ENCODE measurements at places on chromosomes 5 and 9.

- no peak for DNase-seq
Measured at GRCh38 chr5:179295778-179296149, 49.5 kb downstream of the ADAMTS2 start.

DNA sequence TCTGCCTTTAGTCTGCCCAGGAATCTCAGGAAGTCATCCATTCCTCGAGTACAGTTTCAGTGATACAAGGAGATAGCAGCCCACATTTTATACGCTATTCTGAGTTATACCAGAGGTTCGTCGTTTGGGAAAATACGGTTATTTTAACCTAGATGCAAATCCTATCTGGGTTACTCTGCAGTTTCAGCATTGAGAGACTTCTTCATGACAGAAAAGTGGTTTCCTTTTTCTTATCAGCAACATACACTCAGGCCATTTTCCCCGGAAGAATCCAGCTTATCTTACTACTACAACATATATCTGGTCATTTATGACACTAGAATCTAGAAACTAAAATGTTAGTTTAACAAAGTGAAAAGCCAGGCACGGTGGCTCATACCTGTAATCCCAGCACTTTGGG, 83.4 kb upstream of the IQGAP2 start:
- DNase-seq = no peak

DNA sequence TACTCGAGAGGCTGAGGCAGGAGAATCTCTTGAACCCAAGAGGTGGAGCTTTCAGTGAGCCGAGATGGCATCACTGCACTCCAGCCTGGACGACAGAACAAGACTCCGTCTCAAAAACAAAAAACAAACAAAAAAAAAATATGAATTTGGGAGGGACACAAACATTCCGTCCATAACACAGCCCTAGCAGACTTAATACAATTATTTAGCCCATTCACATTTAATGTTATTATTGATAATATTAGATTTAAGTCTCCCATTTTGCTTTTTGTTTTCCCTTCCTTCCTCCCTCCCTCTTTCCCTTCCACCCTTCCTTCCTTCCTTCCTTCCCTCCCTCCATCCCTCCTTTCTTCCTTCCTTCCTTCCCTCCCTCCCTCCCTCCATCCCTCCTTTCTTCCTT, 4.6 kb upstream of the CCNI2 start:
- DNase-seq = no peak

GRCh38 chr9:91141407-91141965, 220.2 kb downstream of the AUH start:
- DNase-seq = no peak

GRCh38 chr5:9419794-9420193, 126.1 kb downstream of the SEMA5A start:
- no peak for DNase-seq

GRCh38 chr5:142979636-142980035, 209.5 kb downstream of the ARHGAP26 start:
- DNase-seq = no peak

DNA sequence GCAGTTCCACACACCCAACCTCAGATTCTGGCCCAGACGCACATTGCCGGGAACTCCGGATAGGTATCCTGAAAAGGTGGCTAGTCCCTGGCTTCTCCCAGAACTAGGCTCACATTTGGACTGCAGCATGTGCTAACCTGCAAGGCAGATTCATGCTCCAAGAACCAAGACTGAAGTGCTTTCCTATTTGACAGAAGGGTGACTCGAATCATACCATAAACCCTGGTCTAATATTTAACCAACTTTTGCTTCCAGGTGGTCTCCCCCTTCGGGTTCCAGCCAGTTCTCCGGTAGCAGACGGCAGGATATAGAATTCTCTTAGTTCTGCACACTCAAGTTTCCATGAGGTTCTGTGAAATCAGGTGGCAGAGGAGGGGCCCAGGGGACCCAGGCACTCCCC, 7.6 kb downstream of the PTGES start:
- no peak for DNase-seq

GRCh38 chr9:133960568-133961129, 31.5 kb downstream of the VAV2 start:
- no peak for DNase-seq

DNA sequence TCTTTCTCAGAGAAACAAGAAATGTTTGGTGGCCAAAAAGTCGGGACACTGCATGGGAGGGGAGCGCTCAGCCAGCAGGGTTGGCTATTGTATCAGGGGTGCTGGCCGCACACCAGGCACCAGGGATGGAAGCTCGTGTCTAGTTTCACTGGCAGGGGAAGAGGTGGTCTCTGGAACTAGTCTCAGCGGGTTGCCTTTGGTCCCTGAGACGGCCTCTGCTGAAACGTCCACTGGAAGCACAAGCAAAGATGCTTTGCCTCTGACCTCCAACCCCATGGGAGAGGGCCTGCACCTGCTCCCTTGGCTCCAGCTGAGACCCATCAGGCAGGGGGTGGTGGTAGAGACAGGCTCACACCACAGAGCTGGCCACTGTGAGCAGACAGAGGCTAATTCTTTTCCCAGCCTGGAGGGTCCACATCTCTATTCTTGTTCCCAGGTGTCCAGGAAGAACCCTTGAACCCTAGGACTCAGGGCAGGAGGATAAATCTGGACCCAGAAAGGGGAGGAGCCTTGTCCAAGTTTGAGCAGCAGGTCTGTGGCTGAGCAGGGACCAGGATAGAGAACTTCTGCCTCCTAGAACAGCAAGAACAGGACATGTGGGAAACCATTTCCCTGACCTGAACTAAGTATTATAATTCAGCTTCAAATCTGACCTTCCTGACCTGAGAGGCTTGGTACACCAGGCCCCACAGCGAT, 102.6 kb downstream of the RGS3 start:
- no peak for DNase-seq

DNA sequence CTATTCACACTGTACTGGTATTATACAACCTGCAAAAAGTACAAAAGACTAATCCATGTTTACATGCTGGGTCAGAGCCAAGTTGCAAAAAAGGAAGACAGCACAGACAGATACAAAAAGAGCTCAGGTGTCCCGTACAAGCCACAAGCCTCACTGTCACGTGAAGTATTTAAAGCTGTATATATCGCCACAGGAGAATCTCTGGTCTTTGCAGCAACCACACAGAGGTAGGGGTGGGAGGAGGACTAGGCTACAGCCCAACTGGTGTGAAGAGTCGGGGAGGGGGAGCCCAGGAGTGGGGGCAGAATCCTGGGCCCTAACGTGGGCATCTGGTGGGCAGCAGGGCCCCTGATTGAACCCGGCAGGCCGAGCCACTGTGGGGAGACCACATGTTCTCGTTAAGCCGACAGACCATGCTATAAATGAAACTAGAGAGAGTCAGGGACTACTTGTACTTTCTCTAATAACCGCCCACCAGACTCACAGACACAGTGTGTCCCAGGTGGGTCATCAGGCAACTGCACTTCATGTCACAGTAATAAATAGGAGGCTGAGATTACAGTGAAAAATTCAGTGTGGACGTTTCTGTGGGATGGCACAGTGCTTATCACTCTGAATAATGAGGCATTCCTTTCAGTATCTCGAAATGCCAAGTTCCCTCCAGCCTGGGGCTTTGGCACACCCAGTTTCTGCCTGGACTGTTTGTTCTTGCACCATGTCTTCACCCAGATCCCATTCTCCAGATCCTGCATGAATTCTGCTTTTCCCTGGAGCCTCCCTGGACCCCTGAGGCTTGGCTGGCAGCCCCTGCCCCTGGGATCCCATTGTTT, 79.3 kb upstream of the SH3PXD2B start:
- DNase-seq = no peak

- no peak for DNase-seq
Measured at GRCh38 chr5:95102687-95103086, 182.2 kb downstream of the MCTP1 start.

DNA sequence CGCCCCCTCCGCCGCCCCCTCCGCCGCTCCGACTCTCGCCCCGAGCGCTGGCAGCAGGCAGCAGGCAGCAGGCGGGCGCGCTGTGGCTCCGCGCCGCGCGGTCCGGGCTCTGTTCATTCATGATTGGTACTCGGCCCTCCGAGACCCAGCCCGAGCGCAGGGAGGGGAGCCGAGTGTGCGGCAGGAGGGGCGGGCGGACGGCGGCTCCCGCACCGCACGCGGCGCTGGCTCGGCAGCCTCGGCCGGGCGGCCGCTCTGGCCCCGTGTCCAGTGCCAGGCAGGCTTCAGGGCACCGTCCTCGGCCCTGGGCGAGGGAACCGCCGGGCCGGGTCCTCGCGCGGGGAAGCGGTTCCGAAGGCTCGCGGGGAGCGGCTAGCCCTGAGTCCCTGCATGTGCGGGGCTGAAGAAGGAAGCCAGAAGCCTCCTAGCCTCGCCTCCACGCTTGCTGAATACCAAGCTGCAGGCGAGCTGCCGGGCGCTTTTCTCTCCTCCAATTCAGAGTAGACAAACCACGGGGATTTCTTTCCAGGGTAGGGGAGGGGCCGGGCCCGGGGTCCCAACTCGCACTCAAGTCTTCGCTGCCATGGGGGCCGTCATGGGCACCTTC, at the start of gene KCNIP1:
TSS of gene KCNIP1 (plus strand) at position 31 of the 607 bp plus-strand sequence.
- DNase-seq = no peak

- DNase-seq = no peak
Measured at GRCh38 chr9:68540712-68541535, at the start of gene TMEM252. Gene TMEM252, minus strand, starts transcription at chr9:68540883. Its CDS starts 69 bp downstream, at chr9:68540814.

GRCh38 chr9:107281922-107282667, 984 bp upstream of the RAD23B start:
- DNase-seq = no peak

DNA sequence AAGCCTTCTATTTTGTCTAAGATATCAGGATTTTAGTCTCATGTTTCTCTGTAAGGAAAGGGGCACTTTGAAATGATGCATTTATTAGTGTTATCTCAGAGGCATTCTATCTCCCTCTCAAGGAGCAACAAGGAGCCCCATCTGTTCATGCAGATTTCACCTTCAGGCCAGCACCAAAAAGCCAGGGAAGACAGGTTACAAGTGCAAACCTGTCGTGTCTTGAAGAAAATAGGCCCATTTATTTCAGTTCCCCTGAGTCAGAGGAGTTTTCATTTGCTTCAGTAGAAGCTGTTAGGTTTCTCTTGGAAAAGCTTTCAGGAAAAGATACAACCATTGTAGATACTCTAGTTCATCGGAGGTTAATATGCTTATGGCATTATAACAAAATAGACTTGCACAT, 97.2 kb downstream of the SPOCK1 start:
- no peak for DNase-seq
